SJSA1 (cell line): ENCODE measurements at places on chromosomes 16 and 17. TPM values are rescaled to one million over a fixed set of nuclear protein-coding genes. Genes with fewer than 3 reads are reported as not detected.

GRCh38 chr17:59844884-59845594, 47.7 kb downstream of the TUBD1 start:
- peaks cover 53% of the 10 kb centered on the region for H3K4me1 ChIP-seq
- no peak overlapping the region for H3K4me3 ChIP-seq
- no peak for DNase-seq
- H3K36me3 ChIP-seq: peaks cover 37% of the 10 kb centered on the region

DNA sequence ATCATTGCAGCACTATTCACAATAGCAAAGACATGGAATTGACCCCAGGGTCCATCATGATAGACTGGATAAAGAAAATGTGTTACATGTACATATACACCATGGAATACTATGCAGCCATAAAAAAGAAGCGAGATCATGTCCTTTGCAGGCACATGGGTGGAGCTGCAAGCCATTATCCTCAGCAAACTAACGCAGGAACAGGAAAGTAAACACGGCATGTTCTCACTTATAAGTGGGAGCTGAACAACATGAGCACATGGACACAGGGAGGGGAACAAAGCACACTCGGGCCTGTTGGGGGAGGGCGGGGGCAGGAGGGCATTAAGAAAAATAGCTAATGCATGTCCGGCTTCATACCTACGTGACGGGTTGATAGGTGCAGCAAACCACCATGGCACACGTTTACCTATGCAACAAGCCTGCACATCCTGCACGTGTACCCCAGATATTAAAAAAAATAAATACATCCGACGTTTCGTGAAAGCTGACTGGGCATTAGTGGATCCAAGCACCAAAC, 28.9 kb downstream of the ZNF778 start:
- H3K27me3 ChIP-seq: peaks cover 14% of the 10 kb centered on the region
- DNase-seq: no peak
- peak overlapping the region; percentile 36; the same call in 1 of the 2 replicates for H3K4me3 ChIP-seq
- H3K27ac ChIP-seq: no peak overlapping the region
- peaks cover 8% of the 10 kb centered on the region for H3K4me1 ChIP-seq
- no peaks in the 10 kb centered on the region for H3K36me3 ChIP-seq

The KRTAP1-5 gene
- 0.45 and 2.5 TPM in 2 replicates for total RNA-seq

DNA sequence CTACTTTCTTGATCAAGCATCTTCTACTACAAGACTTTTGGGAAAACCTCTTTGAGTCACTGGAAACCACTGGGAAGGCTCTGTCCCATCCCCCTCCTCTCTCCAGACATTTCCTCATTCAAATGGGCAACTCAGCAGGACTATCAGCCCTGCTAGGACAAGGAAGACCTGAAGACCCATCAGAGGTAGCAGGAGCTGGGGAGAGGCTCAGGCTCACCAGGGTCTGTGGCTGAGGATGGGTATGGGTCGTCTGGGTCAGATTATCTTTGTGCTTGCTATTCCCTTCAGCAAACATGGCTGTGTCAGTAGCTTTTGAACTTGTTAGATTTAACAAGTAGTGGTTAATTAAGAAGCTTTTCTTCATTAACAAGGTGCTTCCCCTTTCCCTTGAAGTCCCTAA, 15.0 kb upstream of the NF1 start:
- H3K36me3 ChIP-seq: no peaks in the 10 kb centered on the region
- H3K27me3 ChIP-seq: no peaks in the 10 kb centered on the region
- no peak for DNase-seq
- H3K27ac ChIP-seq: no peak overlapping the region

The ITGAX gene
- 0.09 TPM in 1 of 2 replicates, not detected in the other for total RNA-seq
